ENCODE measurements at places on chromosomes 11 and 22.

GRCh38 chr11:17988465-17988864 is 24.4 kb downstream of the SERGEF start:
- DNase-seq = no peak

- no peak for DNase-seq
These were observed 177.4 kb upstream of the NECTIN1 start for GRCh38 chr11:119906376-119906775.

- no peak for DNase-seq
These were observed 58.6 kb downstream of the BRD1 start for GRCh38 chr22:49768951-49769690.

DNA sequence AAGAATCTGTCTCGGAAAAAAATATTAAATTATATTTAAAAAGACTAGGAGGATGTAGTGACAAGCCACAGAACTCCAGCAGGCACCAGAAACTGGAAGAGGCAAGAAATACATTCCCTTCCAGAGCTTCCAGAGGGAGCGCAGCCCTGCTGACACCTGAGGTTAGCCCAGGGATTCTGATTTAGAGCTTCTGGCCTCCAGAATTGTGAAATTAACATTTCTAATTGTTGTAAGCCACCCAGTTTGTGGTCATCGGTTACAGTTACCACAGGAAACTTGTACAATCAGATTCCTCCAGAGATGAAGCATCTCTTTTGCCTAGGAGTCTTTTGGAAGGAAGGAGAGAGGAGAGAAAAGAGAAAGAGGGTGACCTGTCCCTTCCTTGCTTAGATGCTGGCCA is 6.4 kb upstream of the UBASH3B start:
- no peak for DNase-seq

GRCh38 chr11:130729678-130730300 is 186.5 kb downstream of the SNX19 start:
- no peak for DNase-seq

DNA sequence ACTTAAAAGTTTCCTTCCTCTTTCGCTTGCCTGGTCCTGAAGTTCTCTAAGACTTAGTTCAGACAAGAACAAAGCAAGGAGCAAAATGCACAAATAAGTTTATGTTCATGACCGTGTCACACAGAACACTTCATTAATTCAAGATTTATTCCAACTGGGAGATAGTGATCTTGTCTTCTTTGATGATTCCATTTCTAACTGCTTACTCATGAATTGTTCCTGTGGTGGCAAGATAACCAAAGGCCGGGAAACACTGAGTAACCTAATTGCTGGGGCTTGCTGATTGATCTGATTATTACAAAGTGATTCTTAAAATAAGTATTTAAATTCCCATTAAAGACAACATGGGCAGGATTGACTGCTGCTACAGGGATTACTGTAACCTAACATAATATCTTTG is 1462.9 kb upstream of the RAG2 start:
- no peak for DNase-seq

- DNase-seq = no peak
These were observed 1598.5 kb downstream of the LRRC4C start for GRCh38 chr11:39860931-39861330.

GRCh38 chr11:117361432-117361831 is 33.8 kb downstream of the CEP164 start:
- no peak for DNase-seq

GRCh38 chr11:72975778-72976521 is 161.7 kb downstream of the ATG16L2 start:
- DNase-seq = no peak

- no peak for DNase-seq
These were observed 23.8 kb upstream of the OAF start for GRCh38 chr11:120186774-120187591.

- no peak for DNase-seq
These were observed 1.3 kb downstream of the EHBP1L1 start for GRCh38 chr11:65576867-65577755.
